ENCODE measurements at places on chromosomes 16 and 17.

DNA sequence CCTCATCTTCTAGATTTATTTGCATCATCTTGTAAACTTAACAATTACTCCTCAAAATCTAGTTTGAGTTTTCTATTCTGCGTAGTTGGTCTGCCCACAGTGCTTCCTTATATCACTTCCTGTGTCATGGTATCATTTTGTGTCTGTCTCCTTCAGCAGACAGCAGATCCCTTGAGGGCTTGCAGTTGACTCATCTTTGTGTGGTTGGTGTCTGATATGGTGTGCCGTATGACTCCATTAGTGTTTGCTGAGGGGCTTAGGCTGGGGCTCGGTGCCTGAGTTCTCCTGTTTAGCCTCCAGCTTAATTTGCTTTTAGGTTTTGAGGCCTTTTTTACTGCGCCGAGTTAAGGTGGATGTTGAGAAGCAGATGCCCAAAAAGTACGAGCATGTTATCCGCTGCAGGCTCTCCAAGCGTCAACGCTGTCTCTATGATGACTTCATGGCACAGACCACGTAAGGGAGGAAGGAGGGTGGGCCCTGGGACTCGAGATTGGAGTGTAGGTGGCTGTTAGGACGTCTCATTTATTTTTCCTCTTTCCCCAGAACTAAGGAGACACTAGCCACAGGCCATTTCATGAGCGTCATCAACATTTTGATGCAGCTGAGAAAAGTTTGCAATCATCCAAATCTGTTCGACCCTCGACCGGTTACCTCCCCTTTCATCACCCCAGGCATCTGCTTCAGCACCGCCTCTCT lies 16.9 kb downstream of the SRCAP start:
- no peak for DNase-seq

DNA sequence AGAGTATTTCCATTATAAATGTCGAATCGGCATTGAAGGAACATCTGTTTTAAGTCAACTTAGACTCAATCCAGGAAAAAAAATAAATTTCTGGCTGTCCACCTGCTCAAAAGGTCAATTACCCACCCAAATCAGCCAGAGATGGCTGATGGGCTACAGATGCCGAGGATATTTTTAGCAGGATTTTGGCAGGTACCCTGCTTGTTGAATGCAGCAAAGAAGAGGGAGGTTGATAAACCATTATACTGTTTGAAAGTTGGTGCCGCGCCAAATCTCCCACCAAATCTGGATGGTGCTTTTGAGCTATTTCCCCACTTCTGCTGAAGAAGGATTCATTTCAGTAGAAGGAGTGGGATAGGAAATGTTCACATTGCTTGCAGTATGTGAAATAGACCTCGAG lies 537.7 kb downstream of the MAF start:
- DNase-seq, result no peak

- no peak for DNase-seq
Observed at GRCh38 chr17:33888455-33888854, 366.6 kb upstream of the CCL2 start.

DNA sequence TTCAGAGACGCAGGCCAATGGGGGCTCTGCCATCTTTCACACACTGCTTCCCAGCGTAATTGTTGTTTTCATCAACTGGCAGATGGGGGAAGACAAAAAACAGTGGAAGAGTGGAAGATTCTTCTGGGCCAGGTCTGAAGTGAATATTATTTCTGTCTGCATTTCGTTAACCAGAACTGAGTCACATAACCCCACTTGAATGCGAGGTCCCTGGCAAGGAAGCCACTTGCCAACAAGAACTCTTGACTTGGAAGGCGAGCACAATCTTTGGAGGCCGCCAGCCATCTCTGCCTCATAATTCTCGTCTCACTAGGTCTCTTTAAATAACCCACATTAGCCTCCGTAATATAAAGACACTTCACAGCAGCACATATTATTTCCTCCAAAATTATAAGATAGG lies 75.4 kb downstream of the CYB561 start:
- no peak for DNase-seq

- no peak for DNase-seq
Observed at GRCh38 chr17:76053246-76054111, 18.8 kb downstream of the SRP68 start.

DNA sequence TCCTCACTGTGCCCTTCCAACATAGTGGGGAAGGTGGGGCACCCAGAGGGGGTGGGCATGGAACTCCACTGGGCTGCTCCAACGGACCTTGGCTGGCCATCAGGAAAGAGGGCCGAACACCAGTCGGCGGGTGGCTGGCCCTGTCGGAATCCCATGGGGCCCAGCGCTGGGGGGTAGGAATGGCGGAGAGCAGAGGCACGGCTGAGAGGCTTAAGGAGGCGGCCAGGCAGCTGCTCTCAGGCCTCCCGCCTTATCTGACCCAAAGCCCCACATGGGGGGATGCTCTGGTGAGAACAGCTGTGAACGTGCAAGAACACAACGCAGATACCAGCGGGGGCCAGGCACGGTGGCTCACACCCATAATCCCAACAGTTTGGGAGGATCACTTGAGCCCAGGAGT lies 4.4 kb upstream of the MYO1C start:
- DNase-seq, result no peak

Data from NAMALWA (cell line).